Endothelial cell (in vitro differentiated cells): ENCODE measurements at places on chromosomes 3 and 15.

GRCh38 chr3:186046838-186047237 is 62.1 kb downstream of the ETV5 start:
- peaks cover 7% of the 10 kb centered on the region for H3K36me3 ChIP-seq
- no peak overlapping the region for H3K4me3 ChIP-seq
- H3K27me3 ChIP-seq = no peaks in the 10 kb centered on the region
- no peak for DNase-seq

GRCh38 chr3:178084938-178085816 is 451.1 kb upstream of the KCNMB2 start:
- peaks cover 6% of the 10 kb centered on the region for H3K27me3 ChIP-seq
- H3K27ac ChIP-seq = peak overlapping the region; percentile 93
- DNase-seq = peak; percentile 60
- H3K36me3 ChIP-seq = no peaks in the 10 kb centered on the region
- H3K4me3 ChIP-seq = no peak overlapping the region

DNA sequence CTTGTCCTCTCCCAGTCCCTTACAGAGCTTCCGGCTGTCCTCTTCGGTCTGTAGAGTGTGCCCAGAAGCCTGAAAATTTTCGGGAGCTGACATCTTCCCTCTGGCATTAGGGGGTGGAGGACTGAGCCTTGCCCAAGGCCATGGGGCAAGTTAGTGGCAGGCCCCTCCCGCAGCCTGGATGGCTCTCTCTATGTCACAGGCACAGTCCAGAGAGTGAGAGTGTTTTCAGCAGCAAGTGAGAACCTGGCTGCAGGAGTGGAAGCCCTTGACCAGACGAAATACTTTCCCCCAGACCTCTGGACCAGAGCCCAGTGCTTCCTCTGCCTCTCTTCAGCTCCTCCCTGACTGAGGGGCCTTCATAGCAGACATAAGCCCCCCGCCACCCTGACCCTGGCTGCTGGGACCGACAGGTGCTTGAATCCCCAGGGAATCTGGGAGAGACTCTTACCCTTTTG is 50.5 kb upstream of the SEC22A start:
- no peak for DNase-seq
- peaks cover 17% of the 10 kb centered on the region for H3K4me1 ChIP-seq
- peaks cover 61% of the 10 kb centered on the region for H3K36me3 ChIP-seq

DNA sequence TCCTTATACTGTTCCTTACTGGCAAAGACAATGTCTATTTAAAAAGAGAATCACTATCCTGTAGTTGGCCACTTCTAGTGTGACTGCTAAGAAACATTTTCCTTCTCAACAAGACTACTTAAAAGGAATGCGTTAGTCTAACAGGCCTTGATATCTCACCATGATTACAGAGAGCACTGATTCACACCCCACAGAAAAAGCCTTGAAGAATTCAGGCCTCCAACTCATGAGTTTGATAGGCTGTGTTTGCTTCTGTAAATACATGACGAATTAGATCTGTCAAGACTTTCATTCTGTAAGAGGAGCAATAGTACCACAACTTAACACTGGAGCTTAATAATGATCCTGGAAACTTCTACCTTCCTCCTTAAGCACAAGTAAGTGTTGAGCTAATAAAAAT is 432.8 kb upstream of the NR2F2 start:
- H3K27me3 ChIP-seq = no peaks in the 10 kb centered on the region
- no peak for DNase-seq
- H3K36me3 ChIP-seq = no peaks in the 10 kb centered on the region

GRCh38 chr3:45312836-45313493 is 75.4 kb upstream of the LARS2 start:
- H3K36me3 ChIP-seq = no peaks in the 10 kb centered on the region
- H3K27ac ChIP-seq = no peak overlapping the region
- H3K4me3 ChIP-seq = no peak overlapping the region
- DNase-seq = no peak
- H3K27me3 ChIP-seq = no peaks in the 10 kb centered on the region

- H3K27me3 ChIP-seq = peaks cover 3% of the 10 kb centered on the region
- no peak overlapping the region for H3K4me3 ChIP-seq
- DNase-seq = no peak
- H3K4me1 ChIP-seq = no peaks in the 10 kb centered on the region
- H3K27ac ChIP-seq = no peak overlapping the region
- H3K36me3 ChIP-seq = no peaks in the 10 kb centered on the region
Measured at GRCh38 chr15:65213241-65213640, 2.0 kb upstream of the CILP start.

GRCh38 chr3:127570520-127570919 is 20.0 kb downstream of the TPRA1 start:
- no peak for DNase-seq
- peaks cover 15% of the 10 kb centered on the region for H3K36me3 ChIP-seq
- H3K27ac ChIP-seq = no peak overlapping the region
- peaks cover 2% of the 10 kb centered on the region for H3K4me1 ChIP-seq

DNA sequence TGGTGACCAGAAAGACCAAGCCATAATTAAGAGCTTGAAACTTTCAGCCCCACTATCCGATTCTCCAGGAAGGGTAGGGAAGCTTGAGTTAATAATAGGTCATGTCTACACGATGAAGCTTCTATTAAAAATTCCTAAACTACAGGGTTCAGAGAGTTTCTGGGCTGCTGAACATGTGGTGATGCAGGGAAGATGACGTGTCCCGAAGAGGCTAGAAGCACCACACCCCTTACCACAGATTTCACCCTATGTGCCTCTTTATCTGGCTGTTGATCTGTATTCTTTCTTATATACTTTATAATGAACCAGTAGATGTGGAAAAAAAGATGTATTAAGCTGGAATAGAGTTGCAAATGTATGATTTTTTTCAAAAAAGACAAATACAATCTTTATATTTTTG is 473.4 kb downstream of the NLGN1 start:
- H3K36me3 ChIP-seq = no peaks in the 10 kb centered on the region
- no peak for DNase-seq
- H3K27me3 ChIP-seq = peaks cover 2% of the 10 kb centered on the region

DNA sequence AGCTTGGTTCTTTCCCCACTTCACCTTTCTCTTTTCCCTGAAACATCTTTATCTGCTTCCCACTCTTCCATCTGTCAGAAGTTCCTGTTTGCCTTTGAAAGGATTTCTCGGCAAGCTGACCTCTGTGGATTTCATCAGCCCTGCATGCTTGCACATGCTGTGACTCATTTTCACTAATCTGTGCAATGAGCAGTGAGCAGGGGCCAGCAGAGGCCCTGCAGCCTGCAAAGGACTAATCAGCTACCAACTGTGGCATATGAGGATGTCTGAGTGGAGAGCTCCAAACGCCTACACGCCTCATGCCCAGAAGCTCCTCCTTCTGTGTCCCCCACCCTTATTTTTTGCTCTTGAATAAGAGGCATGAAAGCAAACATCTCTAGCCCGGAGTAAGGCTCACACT is 333.0 kb upstream of the SEMA6D start:
- no peaks in the 10 kb centered on the region for H3K36me3 ChIP-seq
- DNase-seq = peak; percentile 31
- no peaks in the 10 kb centered on the region for H3K27me3 ChIP-seq
- no peak overlapping the region for H3K27ac ChIP-seq
- H3K4me3 ChIP-seq = no peak overlapping the region

DNA sequence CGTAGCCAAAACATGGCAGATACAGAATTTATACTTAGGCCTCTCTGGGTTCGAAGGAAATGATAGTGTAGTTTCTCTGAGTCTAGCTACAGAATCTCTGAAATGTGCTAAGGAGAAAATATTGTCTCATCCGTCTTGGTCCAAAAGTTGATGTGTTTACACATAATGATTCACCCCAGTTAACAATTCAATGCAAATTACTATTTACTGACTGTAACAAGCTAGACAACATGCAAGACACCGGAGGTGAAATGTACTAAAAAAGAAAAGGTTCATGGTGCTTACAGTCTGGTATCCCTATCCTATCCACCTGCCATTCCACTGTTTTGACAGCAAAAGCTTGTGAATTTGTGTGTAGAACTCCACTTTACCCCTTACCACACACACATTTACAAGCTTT is 146.8 kb downstream of the SUCLG2 start:
- no peak for DNase-seq
- no peaks in the 10 kb centered on the region for H3K36me3 ChIP-seq
- no peak overlapping the region for H3K27ac ChIP-seq
- no peaks in the 10 kb centered on the region for H3K27me3 ChIP-seq
- peaks cover 3% of the 10 kb centered on the region for H3K4me1 ChIP-seq

- H3K36me3 ChIP-seq = no peaks in the 10 kb centered on the region
- H3K4me3 ChIP-seq = no peak overlapping the region
- peaks cover 5% of the 10 kb centered on the region for H3K27me3 ChIP-seq
- no peaks in the 10 kb centered on the region for H3K4me1 ChIP-seq
Measured at GRCh38 chr15:66023311-66023972, 154.2 kb downstream of the RAB11A start.
